BJ (cell line): ENCODE measurements at places on chromosomes 11 and 22.

DNA sequence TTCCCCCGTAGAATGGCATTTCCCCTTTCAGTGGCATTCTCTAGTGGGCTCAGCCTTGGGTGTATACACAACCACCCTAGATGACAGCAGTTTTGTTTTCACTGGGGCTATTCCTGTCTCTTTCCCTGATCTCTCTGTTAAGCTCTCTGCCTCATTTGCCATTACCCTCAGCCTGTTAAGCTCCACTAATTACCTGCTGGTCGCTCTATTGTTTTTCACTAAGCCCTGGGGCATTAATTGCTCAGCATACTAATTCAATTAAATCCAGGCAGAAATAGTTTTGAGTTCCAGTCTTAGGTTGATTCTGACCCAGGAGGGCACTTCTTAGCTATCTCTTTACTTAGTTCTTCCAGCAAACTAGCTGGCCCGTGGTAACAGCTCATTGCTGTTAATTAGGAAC, 80.0 kb downstream of the BRD1 start:
- DNase-seq, result no peak

DNA sequence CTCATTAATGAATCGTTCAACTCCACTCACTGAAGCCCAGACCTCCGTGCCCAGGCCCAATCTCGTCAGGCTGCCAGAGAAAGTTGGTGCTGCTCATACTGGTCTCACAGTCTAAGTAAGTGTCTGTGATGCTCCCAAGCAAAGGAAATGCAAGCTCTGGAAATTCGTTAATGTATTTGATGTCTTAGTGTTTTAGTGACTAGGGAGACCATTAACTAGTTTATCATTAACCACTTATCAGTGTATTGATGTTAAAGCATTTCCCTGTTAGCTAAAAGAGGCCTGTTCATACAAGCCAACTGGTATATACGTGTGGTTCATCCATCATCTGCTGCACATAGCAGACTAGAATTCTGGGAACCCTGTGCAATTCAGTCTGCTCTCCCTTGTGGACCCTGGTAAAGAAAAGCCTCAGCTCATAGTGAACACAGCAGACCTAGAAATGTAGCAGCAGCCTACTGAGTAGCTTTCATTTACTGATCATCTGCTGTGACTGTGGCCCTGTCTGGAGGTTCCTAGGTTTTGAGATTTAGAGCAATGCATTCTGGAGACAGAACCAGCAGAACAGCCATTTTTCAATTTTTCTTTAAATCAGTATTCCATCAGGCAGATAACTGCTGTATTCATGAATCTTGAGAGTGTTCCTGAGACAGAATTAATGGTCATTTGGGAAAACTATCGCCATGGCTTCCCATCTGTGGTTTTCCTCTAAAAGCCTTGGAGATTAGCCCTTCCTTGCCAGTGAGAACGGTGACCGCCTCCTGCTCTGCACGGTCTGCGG, 15.7 kb upstream of the AIFM3 start:
- no peak for DNase-seq

DNA sequence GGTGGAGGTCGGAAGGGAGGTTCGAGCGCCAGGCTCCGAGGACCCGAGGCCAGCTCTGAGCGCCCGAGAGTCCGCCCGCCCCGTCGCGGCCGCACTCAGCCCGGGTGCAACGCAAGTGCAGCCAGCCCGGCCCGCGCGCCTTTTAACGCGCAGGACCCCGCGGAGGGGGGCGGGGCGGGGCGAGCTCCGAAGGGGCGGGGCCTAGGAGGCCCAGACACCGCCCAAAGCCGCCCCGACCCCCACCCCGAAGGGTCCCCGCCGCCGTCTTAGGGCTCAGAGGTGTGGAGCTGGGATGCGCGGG, at the start of gene PHOX2A:
PHOX2A (minus strand) TSS at position 117 of the 301 bp plus-strand sequence. CDS start 172 bp downstream, outside the sequence.
- no peak for DNase-seq

DNA sequence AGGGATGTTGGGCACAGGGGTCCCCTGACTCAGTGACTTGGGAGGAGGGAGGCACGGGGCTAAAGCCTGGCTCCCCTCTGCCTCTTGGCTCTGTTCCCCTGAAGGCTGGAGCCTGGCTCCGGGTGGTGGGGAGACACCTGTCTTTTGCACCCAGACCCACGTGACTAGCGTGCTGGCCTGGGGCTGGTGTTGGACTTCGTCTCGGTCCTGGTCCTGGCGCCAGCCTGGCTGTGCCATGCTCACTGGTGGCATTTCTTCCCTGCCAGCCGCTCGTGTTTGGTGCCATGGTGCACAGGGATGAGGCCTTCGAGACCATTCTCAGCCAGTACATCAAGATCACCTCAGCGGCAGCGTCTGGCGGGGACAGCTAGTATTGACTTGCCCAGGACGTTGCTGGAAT, 56.7 kb downstream of the GRAMD4 start:
- no peak for DNase-seq

DNA sequence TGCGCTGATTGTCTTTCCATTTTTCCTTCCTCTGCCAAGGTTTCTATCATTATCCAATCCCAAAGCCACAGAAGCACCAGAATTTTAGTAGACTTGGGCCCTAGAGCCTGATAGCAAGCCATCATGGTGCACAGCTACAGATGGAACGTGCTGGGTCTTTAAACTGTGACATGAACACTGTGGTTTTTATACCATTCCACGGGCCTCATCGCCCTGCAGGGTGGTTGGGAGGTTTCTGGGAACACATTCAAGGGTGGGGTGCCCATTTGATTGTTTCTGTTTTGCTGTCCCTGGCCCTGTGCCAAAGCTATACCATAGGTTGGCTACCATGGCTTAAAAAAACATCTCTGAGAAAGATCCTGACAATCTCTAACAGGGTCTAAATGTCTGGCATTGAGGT, 151.9 kb downstream of the CACNA1I start:
- DNase-seq, result no peak

GRCh38 chr11:98559961-98560360, 460.8 kb upstream of the CNTN5 start:
- DNase-seq, result no peak

- DNase-seq, result no peak
Measured at GRCh38 chr11:94997437-94997836, 23.9 kb downstream of the KDM4D start.

DNA sequence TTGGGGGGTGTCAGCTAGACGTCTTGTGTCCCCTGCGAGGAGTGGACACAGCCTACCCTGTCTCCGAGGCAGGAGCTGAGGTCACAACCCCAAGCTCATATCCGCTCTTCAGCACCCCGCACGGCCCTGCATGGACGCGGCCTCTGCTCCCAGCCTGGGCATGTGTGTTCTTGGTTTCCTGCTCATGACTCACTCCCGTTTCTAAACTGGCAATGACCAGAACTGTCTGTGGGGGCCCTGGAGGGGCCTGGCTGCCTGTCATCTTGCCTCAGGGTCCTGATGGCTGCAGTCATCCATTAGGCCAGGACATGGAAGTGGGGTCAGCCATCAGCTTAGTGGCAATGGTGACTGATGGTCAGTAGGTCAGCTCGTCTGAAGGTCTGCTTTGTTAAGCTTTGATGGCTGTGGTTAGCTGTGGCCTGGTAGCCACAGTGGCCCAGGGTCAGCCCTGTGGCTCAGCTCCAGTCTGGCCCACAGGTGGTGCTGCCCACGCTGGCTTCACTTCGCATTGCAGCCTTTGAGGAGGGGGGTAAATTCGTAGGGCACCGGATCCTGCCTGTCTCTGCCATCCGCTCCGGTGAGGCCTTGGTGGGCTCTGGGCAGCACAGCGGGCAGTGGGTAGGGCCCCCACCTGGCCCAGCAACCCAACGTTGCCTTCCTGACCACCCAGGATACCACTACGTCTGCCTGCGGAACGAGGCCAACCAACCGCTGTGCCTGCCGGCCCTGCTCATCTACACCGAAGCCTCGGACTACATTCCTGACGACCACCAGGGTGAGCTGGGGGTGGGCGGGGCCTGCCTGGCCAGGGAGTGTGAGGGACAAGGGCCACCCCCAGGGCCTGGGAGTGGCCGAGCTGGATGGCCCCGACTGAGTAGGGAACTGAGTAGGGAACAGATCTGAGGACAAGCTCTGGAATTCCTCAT, 12.0 kb downstream of the PLCB3 start:
- DNase-seq, result no peak

GRCh38 chr22:28297504-28297903, 378.4 kb upstream of the PITPNB start:
- no peak for DNase-seq

DNA sequence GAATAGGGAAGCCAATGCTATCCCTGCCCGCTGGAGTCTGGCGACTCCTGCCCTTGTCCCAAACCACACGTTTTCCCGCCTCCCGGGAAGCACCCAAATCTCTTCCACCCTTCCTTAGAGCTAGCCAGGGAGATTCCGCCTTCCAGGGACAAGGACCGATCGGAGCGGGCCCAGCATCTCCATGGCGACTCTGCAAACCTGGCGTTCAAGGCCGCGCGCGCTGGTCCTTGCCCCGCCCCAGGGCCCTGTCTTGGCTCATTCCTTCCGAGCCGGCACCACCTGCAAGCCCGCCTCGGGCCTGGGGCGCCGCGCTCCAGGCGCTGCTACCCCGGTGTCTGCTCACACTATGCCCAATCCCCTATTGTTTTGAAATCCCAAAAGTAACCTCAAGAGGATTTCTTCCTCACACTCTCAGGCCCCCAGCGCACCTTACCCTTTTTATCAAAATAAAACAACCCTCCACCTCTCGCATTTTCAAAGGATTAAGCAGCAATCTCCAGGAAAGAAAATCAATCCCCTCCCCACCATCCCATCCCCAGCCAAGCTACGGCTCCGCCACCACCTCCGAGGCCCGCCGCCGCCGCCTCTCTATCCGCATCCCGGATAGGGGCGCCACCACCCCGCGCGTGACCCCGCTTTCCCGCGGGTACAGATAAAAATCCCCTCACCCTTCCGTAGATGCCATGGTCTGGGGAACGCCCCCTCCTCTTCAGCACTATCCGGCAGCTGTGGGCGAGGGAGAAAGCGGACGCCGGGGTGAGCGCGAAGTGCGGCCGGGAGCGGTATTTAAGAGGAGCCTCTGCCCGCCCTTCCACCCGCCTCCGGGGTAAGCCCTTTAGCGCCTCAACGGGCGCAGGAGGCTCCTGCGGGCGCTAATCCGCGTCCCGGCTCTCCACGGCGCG, 825 bp downstream of the SLC1A2 start:
- no peak for DNase-seq

DNA sequence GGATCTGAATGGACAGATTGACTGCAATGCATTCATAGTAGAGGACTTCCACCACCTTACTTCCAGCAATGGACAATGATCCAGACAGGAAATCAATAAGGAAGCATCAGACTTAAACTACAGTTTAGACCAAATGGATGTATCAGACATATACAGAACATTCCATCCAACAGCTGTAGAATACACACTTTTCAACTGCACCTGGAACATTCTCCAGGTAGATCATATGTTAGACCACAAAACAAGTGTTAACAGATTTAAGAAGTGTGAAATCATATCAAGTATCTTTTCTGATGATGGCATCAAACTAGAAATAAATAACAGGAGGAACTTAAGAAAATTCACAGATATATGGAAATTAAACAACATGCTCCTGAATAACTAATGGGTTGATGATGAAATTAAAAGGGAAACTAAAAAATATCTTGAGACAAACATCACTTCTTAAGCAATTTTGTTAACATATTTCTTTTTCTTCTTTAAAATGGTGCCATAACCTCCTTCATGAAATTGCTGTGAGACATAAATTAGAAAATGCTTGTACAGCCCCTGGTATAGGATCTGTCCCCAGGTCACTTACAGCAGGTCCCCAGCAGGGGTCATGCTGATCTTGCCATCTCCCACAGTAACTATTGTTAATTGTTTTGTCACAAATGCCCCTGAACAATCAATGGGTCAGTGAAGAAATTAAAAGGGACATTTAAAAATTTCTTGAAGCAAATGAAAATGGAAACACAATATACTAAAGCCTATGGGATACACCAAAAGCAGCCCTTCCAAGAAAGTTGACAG, 100.0 kb upstream of the OR4B1 start:
- DNase-seq, result no peak

DNA sequence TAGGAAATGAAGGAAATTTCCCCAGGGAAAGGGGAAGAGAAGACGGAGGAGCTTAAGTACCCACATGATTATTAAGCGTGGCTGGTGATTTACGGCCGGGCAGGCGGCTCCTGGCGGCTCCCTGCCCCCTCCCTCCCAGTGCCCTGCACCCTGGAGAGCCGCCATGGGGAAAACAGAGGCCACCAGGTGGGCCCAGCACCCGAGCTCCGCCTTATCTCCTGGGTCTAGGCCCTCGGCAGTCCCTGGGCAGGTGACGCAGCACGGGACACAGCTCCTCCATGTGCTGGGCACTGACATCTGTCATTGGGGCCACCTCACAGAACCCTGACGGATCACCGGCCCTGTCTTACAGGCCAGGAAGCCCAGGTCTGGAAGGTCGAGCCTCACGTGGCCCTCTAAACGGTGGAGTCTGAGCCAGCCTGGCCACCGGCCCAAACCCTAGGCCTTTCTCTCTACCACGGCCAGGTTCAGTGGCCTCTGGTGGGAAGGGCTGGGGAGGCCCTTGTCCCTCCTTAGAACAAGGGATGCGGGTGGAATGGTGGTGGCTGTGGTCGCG, 60.2 kb upstream of the PPARA start:
- DNase-seq, result no peak

- DNase-seq, result peak; percentile 66
Measured at GRCh38 chr11:66981976-66982578, 7.0 kb downstream of the C11orf86 start.

- peak; percentile 65 for DNase-seq
Measured at GRCh38 chr22:42780070-42780540, 59.4 kb upstream of the A4GALT start.
